ENCODE measurements at places on chromosomes 3 and 15.

- no peak for DNase-seq
Observed at GRCh38 chr3:46593274-46593862, 19.0 kb upstream of the FAM240A start.

- DNase-seq = no peak
Observed at GRCh38 chr15:62244762-62245161, 79.7 kb upstream of the C2CD4B start.

- DNase-seq = no peak
Observed at GRCh38 chr3:52281981-52282801, 3.7 kb upstream of the WDR82 start.

- no peak for DNase-seq
Observed at GRCh38 chr3:158158969-158159368, 49.1 kb downstream of the RSRC1 start.

DNA sequence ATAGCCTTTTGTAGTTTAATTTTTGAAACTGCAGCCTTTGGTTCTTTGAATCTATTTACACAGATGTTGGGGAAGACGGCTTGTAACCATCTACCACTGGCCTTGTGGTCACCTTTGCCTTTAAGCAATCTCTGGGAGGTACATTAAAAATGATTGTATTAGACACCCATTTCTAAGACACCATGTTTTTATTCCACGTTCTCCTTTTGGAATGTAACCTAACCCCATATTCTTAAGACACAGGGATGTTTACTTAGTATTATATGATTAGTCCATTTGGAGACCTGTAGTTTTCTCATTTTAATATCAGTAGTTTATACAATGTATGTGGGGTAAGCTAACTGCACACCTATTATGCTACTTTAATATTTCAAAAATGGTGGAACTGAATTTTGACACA is 175.1 kb upstream of the PLSCR5 start:
- DNase-seq = no peak
